ENCODE measurements at places on chromosomes 12 and 14.

DNA sequence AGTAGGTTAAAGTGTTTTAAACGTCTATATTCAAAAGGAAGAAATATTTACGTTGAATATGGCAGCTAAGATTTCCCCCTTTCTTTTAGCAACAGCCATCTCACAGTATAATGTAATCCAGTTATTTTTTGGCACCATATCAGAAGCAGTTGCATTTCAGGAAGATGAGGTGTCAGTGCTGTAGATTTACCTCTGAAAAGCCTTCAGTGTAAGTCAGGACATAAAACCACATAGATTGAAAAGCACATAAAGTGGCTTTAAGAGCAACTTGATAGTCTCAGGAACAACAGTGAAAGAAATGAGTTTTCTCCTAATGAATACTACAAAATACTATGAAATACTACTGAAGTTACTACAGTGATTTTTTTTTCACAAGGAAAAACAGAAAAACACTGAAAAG lies 6.9 kb downstream of the MLH3 start:
- peaks cover 9% of the 10 kb centered on the region for H3K4me1 ChIP-seq
- DNase-seq, result no peak
- H3K4me3 ChIP-seq, result no peak overlapping the region
- H3K36me3 ChIP-seq, result peaks cover 13% of the 10 kb centered on the region
- H3K27ac ChIP-seq, result no peak overlapping the region

DNA sequence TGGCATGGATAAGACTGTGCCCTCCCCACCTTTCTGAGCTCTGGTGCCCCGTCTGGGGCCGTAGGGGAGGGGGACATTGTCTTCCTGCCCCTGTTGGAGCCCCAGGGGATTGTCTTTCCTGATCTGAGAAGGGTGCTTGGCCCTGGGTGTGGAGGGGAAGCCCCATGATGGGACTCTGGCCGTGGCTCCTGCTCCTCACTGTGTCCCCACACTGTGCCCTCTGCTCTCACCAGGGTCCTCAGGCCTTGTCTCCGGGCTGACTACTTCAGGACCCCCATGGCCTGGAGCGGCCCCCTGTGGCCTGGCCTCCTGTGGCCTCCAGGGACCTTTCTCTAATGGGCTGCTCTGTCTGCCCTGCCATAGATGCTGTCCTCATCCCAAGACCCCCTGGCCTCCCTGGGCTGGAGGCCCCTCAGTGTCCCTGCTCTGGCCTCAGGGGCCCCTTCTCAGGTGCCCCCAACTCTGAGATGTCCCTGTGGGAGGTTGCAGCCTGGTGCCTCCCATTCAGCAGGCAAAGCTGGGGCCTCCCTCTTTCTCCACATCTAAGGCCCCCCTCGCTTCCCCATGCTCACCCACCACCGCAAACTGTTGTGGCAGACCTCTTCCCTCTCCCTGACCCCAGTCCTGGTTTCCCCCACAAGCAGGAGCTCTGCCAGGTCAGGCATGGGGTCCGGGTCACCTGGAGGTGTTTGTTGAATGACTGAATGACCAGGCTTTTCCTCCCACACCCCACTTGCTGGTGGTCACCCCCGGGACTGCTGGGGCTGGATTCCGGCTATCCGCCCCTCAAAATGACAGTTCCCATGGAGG lies 4.0 kb downstream of the KIF26A start:
- H3K27me3 ChIP-seq, result peaks cover 46% of the 10 kb centered on the region
- H3K36me3 ChIP-seq, result no peaks in the 10 kb centered on the region
- no peak overlapping the region for H3K27ac ChIP-seq
- H3K4me1 ChIP-seq, result no peaks in the 10 kb centered on the region
- DNase-seq, result peak; percentile 11

- DNase-seq, result no peak
- H3K4me1 ChIP-seq, result no peaks in the 10 kb centered on the region
- H3K4me3 ChIP-seq, result no peak overlapping the region
Measured at GRCh38 chr12:71306808-71307207, 132.8 kb upstream of the LGR5 start.

DNA sequence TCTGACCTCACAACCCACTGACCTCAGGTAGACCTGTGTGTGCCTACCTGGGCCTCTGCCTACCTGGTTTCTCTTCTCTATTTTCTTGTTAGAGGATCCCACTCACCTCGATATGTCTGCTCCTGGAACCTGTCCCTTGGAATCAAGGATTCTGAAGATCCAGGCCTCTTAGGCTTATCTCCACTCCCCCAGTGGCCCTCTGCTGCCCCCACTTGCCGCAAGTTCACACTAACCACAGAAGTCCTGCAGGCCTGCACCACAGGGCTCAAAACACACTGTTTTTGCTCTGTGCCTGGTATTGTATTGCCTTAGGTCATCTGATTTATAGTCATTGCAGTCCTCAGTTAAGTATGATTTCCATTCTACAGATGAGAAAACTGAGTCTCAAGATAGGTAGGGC lies 15.3 kb upstream of the NRXN3 start:
- no peaks in the 10 kb centered on the region for H3K36me3 ChIP-seq
- no peaks in the 10 kb centered on the region for H3K4me1 ChIP-seq
- no peak for DNase-seq
- H3K27me3 ChIP-seq, result no peaks in the 10 kb centered on the region

GRCh38 chr14:100603341-100604120 lies 16.3 kb upstream of the BEGAIN start:
- H3K4me1 ChIP-seq, result no peaks in the 10 kb centered on the region
- no peak overlapping the region for H3K27ac ChIP-seq
- no peak for DNase-seq
- no peak overlapping the region for H3K4me3 ChIP-seq
- H3K36me3 ChIP-seq, result peaks cover 9% of the 10 kb centered on the region

GRCh38 chr12:104687823-104688573 lies 231.2 kb downstream of the CHST11 start:
- peak overlapping the region; percentile 27 for H3K4me3 ChIP-seq
- H3K27me3 ChIP-seq, result no peaks in the 10 kb centered on the region
- DNase-seq, result peak; percentile 72

- no peak for DNase-seq
- no peaks in the 10 kb centered on the region for H3K27me3 ChIP-seq
- no peak overlapping the region for H3K4me3 ChIP-seq
- H3K27ac ChIP-seq, result no peak overlapping the region
- no peaks in the 10 kb centered on the region for H3K36me3 ChIP-seq
Measured at GRCh38 chr14:26867171-26867757, 269.4 kb upstream of the NOVA1 start.

DNA sequence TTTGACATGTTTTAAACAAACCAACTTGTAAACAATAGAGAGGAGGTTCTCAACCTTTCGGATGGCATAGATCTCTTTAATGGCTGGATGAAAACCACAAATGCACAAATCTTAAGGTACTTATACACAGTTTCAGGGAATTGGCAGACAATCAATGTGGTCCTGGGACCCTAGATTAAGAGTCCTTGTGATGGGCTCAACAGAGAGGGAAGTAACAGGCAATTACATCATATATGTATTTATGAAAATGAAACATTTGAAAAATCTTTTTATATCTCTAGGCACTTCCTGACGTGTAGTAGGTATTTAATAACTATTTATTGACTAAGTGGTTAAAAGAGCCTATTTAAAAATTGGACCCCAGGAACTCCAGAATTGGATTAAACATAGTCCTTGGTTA lies 897 bp downstream of the ACTR10 start:
- no peak for DNase-seq
- peaks cover 7% of the 10 kb centered on the region for H3K36me3 ChIP-seq
- H3K4me3 ChIP-seq, result peak overlapping the region; percentile 94
- peak overlapping the region; percentile 96 for H3K27ac ChIP-seq
- H3K27me3 ChIP-seq, result no peaks in the 10 kb centered on the region
- peaks cover 28% of the 10 kb centered on the region for H3K4me1 ChIP-seq

DNA sequence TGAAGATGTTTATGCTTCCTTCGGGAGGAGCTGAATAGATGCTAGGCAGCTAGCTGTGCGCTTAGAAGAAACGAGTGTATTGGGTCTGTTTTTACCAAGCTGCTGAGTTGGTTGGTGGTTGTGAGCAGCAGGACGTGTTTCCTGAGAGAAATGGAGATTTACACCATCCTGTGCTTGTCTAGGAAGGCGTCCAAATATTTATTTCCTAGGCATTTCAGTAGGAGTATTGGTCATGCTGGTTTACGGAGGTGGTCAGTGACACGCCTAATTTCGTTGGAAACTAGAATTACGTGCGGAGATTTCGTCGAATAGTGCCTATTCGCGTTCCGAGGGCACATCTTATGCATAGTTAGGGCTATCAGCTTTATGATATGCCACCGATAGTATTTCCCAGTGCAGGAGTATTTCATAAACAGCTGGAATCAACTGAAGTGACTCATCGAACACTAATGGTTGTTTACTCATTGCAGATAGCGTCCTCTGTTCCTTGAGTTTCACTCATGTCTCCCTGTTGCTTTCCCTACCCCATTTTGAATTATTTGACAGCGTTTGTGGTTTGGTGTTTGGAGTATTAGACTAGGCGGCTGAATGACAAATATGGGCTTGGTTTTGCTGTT lies 780 bp downstream of the TBC1D15 start:
- H3K27me3 ChIP-seq, result no peaks in the 10 kb centered on the region
- peak overlapping the region; percentile 98 for H3K27ac ChIP-seq
- peak; percentile 28 for DNase-seq
- H3K4me3 ChIP-seq, result peak overlapping the region; percentile 87
- H3K36me3 ChIP-seq, result peaks cover 16% of the 10 kb centered on the region

- no peak overlapping the region for H3K27ac ChIP-seq
- no peaks in the 10 kb centered on the region for H3K36me3 ChIP-seq
- peaks cover 11% of the 10 kb centered on the region for H3K27me3 ChIP-seq
- DNase-seq, result no peak
Measured at GRCh38 chr12:69840727-69841126, 15.7 kb downstream of the MYRFL start.

- H3K4me1 ChIP-seq, result no peaks in the 10 kb centered on the region
- no peak overlapping the region for H3K4me3 ChIP-seq
- no peak overlapping the region for H3K27ac ChIP-seq
Measured at GRCh38 chr14:30834353-30834752, 40.0 kb upstream of the COCH start.

- no peak for DNase-seq
- H3K27ac ChIP-seq, result no peak overlapping the region
- H3K27me3 ChIP-seq, result no peaks in the 10 kb centered on the region
- H3K36me3 ChIP-seq, result no peaks in the 10 kb centered on the region
- no peak overlapping the region for H3K4me3 ChIP-seq
Measured at GRCh38 chr12:80040075-80040738, 59.1 kb upstream of the OTOGL start.

- no peaks in the 10 kb centered on the region for H3K27me3 ChIP-seq
- no peaks in the 10 kb centered on the region for H3K36me3 ChIP-seq
Measured at GRCh38 chr12:45518291-45519235, 210.9 kb upstream of the ARID2 start.

DNA sequence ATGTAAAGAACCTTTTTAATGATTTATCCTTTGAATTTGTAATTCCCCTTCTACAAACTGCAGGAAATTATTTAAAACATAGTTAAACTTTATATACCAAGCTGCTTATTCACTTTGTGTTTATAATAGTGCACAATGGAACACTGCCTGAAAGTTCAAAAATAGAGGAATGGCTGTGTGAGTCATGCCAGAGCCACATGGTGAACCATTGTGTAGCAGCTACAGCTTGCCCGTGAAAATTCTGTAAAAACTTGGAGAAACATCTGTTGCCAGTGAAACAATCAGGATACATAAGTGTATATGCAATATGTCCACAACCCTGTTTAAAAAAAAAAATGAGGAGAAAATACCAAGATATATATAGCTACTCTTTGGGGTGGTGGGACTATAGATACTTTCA lies 59.5 kb downstream of the VEZT start:
- peaks cover 7% of the 10 kb centered on the region for H3K4me1 ChIP-seq
- peaks cover 20% of the 10 kb centered on the region for H3K36me3 ChIP-seq
- H3K27me3 ChIP-seq, result no peaks in the 10 kb centered on the region
- no peak overlapping the region for H3K27ac ChIP-seq

- no peaks in the 10 kb centered on the region for H3K27me3 ChIP-seq
- DNase-seq, result no peak
- no peaks in the 10 kb centered on the region for H3K4me1 ChIP-seq
- H3K27ac ChIP-seq, result no peak overlapping the region
Measured at GRCh38 chr12:69052613-69053408, 119.8 kb upstream of the CPM start.

GRCh38 chr12:75489613-75490210 lies 9.2 kb downstream of the GLIPR1 start:
- no peak overlapping the region for H3K4me3 ChIP-seq
- peaks cover 21% of the 10 kb centered on the region for H3K36me3 ChIP-seq
- H3K27me3 ChIP-seq, result no peaks in the 10 kb centered on the region

DNA sequence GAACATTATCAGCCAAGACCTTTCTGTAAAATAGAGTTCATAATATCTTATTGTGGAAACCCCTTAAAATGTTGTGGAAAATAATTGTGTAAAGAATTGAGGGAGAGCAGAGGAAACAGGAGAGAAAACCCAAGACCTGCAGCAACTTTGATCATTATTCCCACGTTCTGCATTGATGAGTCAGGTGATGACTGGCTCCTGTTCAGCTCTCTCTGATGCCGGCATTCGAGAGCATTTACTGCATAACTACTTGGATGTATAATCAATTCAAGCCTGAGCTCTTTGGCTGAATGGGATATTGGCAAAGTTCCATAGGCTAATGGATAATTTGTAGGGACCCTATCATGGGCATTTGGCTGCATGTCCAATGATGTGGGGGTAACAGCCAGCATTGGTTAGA lies 176.3 kb upstream of the ARID2 start:
- no peak for DNase-seq
- H3K4me3 ChIP-seq, result no peak overlapping the region
- no peaks in the 10 kb centered on the region for H3K4me1 ChIP-seq
- H3K36me3 ChIP-seq, result no peaks in the 10 kb centered on the region
- H3K27ac ChIP-seq, result no peak overlapping the region
- peaks cover 6% of the 10 kb centered on the region for H3K27me3 ChIP-seq

DNA sequence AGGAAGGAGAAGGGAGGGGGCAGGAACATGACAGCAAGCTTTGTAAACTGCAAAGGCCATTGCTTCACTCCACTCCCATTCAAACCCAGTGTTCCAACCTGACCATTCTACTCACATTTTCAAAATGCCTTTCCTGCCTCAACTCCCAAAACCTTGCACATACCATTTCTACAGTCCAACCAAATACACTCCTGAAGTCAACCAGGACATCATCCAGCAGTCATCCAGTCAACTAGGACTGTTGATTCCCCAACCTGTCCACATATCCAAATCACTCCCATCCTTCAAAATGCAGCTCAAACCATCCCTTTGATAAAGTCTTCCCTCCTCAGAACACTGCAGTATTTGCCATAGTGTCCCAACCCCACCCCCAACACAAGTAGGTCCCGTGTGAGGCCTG lies 2.9 kb downstream of the SMUG1 start:
- DNase-seq, result no peak
- H3K27ac ChIP-seq, result no peak overlapping the region
- peaks cover 12% of the 10 kb centered on the region for H3K36me3 ChIP-seq
- H3K4me3 ChIP-seq, result no peak overlapping the region

GRCh38 chr14:63939006-63939270 lies 86.1 kb downstream of the SYNE2 start:
- H3K36me3 ChIP-seq, result peaks cover 38% of the 10 kb centered on the region
- H3K27me3 ChIP-seq, result no peaks in the 10 kb centered on the region
- H3K4me1 ChIP-seq, result peaks cover 49% of the 10 kb centered on the region
- no peak overlapping the region for H3K4me3 ChIP-seq
- no peak for DNase-seq

GRCh38 chr14:89430391-89431236 lies 13.6 kb upstream of the FOXN3 start:
- peaks cover 63% of the 10 kb centered on the region for H3K4me1 ChIP-seq
- peaks cover 16% of the 10 kb centered on the region for H3K36me3 ChIP-seq
- no peaks in the 10 kb centered on the region for H3K27me3 ChIP-seq

- H3K4me1 ChIP-seq, result peaks cover 19% of the 10 kb centered on the region
- DNase-seq, result no peak
Measured at GRCh38 chr14:96393071-96393691, 1.3 kb downstream of the AK7 start.
